NCI-H774 (cell line): ENCODE measurements at places on chromosomes 7 and 10.
A peak's percentile ranks its signal among the peaks of the same experiment; 100 is the strongest.

DNA sequence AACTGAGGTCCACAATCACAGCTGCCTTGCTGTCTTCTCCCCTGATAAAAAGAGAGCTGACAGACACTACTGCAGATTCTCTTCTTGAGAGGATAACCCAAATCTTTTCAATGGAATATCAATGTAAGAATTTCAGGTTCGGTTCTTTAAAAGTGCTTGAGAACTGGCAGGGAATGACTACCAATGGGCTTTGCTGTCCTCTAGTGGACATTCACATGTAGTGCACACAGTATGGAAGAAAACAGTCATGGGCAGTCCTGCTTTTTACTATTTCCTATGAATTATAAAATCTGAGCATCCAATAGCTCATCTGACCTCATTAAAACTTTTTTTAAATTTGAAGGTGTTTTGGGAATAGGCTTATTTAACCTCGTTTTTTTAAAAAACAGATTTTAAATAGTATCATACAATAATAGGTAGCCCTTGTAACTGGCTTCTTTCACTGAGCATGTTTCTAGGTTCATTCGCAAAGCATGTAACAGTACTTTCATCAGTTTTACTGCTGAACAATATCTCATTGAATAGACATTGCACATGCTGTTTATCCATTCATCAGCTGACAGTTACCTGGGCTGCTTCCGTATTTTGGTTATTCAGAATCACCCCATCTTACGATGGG is 18.3 kb downstream of the FZD9 start:
- peak; percentile 16 for DNase-seq

GRCh38 chr7:151800391-151800790 is 76.5 kb downstream of the PRKAG2 start:
- no peak for DNase-seq

DNA sequence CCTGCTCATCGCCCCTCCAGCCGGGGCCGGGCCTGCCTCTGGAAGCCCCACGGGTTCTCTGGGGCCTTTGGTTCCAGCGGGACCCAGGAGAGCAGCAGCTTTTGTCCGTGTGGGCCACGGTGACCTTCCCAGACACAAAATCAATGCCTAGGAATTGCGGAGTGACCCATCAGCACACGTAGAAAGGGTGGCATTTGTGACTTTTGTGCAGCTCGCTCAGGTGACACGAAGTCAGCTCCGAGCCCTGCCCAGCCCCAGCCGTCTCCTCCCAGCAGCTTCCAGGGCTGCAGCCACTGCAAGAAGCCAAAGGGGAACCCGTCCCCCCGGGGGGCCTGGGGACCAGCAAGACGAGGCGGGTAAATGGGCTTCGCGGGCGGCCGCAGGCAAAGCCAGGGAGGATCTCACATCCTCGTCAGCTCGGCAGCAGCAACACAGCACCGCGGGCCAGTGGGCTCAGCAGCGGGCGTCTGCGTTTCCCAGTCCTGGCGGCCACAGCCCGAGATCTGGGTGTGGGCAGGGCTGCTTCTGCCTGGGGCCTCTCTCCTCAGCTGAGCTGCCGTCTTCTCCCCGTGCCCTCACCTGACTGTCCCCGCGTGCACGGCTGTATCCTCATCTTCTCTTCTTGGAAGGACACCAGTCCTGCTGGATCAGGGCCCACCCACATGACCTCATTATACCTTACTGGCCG is 88.5 kb downstream of the PAXIP1 start:
- DNase-seq, result no peak

DNA sequence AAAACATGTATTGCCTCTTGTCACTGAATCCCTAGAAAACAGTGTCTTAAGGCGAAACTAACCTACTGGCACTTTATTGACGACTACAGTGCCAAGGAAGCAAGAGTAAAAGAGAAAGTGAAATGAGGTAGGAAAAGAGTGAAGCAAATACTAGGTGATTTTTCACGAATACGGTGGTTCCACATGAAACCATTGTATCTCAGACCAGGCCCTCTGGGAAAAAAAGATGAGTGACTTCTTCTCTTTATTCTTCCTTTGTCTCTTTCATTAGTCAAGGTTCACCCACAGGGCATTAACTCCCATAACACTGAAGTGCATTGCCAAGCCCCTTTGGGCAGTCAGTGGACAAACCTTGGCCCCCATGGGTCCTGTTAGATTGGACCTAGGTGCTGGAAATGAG is 16.2 kb upstream of the MACC1 start:
- DNase-seq, result no peak
